ENCODE measurements at places on chromosomes 1 and 21.

GRCh38 chr1:54977533-54978297 is 2.7 kb upstream of the TMEM61 start:
- DNase-seq: no peak

GRCh38 chr1:14094611-14095400 is 394.8 kb downstream of the PRDM2 start:
- no peak for DNase-seq

GRCh38 chr1:68600049-68600661 is 103.3 kb upstream of the DEPDC1 start:
- DNase-seq: no peak

DNA sequence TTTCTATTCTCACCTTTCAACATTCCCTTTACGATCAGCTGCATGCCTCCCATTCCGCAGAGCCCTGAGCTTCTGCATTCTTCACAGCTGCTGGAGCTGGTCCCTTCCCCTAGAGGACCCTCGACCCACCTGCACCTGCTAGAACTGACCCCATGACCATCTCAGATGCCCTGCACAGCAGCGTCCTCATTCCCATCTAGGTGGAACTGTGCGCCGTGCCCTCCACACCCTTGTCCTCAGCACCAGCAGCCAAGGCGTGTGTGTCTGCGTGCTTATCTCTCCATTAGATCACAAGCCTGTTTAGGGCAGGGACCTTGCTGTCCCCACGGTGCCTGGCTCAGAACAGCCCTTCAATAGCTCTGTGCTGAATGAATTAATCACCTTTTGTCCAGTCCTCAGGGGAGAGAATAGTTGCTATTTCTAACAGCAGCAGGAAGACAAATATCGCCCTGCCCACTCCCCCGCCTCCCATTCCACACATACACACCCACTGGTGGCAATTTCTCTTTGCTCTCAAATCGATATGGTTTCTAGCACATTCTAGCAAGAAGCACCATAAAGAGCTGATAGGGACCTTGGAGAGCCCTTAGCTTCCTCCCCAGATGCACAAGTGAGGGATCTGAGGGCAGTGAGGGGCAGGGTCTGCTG is 61.7 kb downstream of the KCNN3 start:
- no peak for DNase-seq

GRCh38 chr1:40401473-40402201 is 28.1 kb downstream of the SMAP2 start:
- DNase-seq: no peak

DNA sequence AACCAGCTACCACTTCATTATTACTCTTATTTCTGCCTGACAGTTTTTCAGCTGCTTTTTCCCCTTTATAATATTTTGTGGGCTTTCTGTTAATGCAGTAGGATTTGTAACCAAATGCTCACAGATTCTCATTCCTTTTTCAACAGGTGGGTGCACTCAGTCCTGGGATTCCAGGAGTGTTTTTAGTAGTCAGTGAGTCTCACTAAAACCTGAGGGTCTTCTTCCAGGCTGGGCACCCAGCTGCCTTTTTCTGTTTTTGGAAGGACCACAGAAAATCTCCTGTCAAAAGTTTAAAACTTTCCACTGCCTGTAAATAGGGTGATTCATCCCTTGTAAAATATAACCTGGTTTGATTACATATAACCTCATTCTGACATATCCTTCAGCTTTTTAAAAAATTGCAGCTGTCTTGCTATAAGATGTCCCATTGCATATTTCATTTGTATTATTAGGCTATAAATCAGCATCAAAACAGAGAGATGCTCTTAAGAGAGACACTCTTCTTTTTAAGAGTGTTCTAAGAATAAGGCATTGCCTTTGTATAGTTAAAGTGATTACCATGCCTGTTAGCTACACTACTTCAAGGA is 16.8 kb upstream of the CEP350 start:
- no peak for DNase-seq

DNA sequence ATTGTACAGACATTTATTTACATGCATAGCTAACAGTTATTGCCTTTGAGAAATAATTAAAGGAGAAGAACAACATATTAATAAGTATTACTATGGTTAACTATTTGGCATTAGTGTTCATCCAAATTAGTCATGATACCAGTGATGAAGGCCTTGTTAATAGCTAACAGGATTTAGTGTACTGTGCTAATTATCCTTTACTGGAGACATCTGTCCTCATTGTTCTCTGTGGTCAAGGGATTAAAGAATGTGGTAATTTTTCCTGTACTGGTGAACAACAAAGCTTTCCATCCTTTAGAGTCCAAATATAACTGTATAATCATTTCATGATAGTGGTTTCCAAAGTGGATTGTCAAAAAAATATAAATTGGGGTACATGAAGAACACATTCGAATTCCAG is 103.9 kb downstream of the ADGRL4 start:
- no peak for DNase-seq

DNA sequence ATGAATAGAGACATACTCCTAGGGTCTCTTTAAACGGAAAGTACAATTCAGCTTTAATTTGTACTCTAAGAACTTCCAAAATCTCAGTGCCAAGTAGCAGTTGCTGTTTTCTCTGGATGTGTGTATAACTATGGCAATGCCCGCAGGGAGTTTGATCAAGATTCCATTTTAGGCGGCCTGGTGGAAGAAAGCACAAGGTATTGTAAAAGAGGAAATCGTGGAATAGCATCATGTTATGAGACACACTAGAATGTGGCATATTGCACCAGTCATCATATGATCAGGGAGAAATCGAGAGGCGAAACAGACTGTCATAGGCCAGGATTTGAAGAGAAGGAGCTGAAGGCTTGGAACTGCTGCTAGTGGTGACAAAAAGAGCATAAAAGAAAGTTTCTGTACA is 316.2 kb upstream of the FMN2 start:
- no peak for DNase-seq

- no peak for DNase-seq
Observed at GRCh38 chr1:201745023-201745422, 83.9 kb upstream of the IPO9 start.

- DNase-seq: no peak
Observed at GRCh38 chr1:194658090-194658439, 1471.7 kb upstream of the B3GALT2 start.

GRCh38 chr21:45309069-45309986 is 21.6 kb upstream of the POFUT2 start:
- no peak for DNase-seq

- DNase-seq: no peak
Observed at GRCh38 chr1:63918418-63918945, 144.7 kb downstream of the ROR1 start.

DNA sequence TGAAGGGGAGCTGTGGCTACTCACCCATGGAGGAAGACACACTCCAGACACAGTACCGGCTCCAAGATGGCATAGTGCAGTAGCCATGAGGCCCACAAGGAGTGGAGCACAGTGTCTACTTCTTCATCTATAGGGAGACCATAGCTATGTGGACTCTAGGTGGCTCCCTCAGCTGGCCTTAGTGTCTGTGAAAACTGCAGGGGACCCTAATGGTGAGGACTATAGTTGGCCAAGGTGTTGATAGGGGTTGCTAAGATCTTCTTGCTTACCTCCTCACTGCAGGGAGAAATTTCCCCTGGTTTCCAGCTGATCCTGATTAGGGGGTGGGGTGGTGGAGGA is 58.9 kb downstream of the DIPK1A start:
- no peak for DNase-seq

GRCh38 chr1:212237651-212238050 is 47.6 kb upstream of the PPP2R5A start:
- no peak for DNase-seq

DNA sequence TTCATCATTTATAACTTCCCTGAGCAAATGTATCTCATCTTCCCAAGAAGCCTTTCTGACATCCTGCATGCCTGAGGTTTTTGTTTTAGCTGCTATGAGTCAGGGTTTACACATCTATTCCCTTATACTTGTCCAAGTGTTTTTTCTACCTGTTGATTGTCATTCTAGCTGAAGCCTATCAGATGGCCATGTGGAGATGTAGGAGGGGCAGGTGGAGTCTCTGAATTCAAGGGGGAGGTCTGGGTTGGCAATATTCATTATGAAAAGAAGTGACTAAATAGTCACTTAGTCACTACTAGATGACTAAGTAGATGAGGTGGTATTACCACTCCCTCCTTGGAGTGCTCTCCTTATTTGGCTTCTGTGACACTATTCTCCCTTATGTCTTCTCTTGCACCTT is 52.4 kb downstream of the XCL1 start:
- no peak for DNase-seq

GRCh38 chr1:248872752-248873408 is 14.0 kb upstream of the ZNF692 start:
- no peak for DNase-seq

- DNase-seq: no peak
Observed at GRCh38 chr21:39197448-39198233, 14.4 kb upstream of the PSMG1 start.

- DNase-seq: no peak
Observed at GRCh38 chr1:245700631-245701030, 545.8 kb downstream of the KIF26B start.

DNA sequence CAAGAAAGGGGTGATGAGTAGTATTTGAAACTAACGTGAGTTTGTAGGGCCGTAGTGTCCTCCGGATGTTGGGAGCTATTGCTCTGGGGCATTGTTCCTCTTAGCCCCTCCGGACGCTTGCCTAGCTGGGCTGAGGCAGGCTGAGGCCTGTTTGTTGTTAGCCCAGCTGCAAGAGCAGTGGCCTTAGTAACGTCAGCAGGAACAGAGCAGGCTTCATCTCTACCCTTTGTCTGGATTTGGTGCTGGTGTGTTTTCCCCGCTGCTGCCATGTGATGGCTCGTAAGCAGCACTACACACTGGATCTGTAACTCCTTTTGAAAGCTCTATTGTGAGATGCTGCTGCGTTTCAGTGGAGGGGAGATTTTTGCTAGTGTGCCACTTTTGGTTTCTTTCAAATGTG is 57.6 kb downstream of the DNM3 start:
- DNase-seq: no peak

- no peak for DNase-seq
Observed at GRCh38 chr1:2778220-2778592, 23.3 kb downstream of the TTC34 start.

GRCh38 chr1:44500181-44501046 is 95.4 kb downstream of the RNF220 start:
- no peak for DNase-seq

GRCh38 chr1:170735366-170736263 is 71.7 kb downstream of the PRRX1 start:
- no peak for DNase-seq

DNA sequence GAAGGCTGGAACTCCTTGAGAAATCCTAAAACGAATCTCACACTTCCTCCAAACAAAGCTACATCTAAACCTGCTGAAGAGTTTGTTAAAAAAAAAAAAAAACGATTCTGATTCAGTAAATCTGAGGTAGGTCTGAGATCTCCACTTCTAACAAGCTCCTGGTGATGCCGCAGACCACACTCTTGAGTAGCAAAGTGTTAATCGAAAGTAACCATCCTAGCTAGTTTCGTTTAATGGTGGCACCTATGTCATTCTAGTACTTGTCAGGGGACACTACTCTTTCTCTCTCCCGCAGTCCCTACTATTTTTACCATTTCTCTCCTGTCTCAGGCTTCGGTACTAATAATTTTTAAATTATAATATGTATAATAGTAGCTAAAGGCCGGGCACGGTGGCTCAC is 2.1 kb downstream of the CLCC1 start:
- DNase-seq: no peak

GRCh38 chr1:21118167-21118566 is 58.5 kb downstream of the EIF4G3 start:
- DNase-seq: no peak

DNA sequence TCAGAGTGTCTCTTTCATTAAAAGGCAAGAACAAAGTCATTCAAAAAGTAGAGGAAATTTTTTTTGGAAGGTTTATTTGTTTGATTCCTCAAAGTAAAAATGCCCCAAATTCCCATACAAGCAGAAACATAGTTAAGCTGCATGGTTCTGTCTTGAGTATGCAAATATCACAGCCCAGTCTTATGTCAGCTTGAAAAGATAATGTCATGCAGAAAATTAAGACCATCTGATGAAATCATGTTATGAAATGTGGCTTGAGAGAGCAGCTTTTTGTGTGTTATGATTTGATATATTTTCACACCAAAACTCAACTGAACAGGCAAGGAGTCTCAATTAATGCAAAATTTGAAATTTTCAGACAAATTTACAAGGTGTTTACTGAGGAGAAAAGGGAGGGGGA is 411.0 kb downstream of the LMO4 start:
- no peak for DNase-seq

- no peak for DNase-seq
Observed at GRCh38 chr1:167152192-167152876, 58.5 kb downstream of the STYXL2 start.

DNA sequence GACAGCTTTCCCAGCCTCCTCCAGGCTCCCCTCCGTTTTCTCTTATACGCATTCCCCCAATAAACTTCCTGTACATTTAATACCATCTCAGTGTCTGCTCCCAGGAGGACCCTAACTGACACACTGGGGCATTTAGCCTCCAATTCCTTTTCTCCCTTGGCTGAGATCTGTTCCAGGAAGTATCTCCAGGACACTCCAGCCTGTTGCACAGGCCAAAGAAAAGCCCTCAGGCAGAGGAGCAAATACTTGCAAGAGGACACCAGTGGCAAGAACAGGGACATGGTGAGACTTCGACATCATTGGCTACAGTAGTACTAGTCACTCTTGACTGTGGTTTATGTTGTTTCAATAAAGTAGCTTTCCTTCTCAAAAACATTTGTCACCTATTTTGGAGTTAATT is 4.7 kb upstream of the SYNJ1 start:
- DNase-seq: no peak

GRCh38 chr1:8733484-8733883 is 84.0 kb downstream of the RERE start:
- DNase-seq: no peak

DNA sequence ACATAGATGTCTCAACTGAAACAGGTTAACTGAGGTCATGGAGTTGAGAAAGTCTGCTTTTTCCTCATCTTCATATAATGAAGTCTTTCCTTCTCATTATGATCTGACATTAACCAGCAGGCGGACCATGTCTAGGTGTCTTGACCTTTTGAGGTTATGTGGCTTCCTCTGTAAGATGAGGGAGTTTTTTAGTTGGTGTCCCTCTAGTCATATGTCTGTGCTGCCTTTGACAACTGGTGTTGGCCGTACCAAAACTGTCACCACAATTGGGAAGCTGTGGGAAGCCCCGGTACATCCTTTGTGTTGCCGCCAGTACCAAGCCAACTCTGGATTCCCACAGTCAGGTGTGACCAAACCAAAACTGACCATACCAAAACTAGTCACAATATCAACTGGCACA is 105.1 kb downstream of the PBX1 start:
- no peak for DNase-seq

GRCh38 chr1:9293241-9293532 is 493 bp downstream of the SPSB1 start:
- DNase-seq: no peak

- DNase-seq: no peak
Observed at GRCh38 chr1:201705389-201705788, 123.6 kb upstream of the IPO9 start.

Measured in stimulated activated CD8-positive, alpha-beta memory T cell treated with anti-CD3 and anti-CD28 coated beads, Interleukin-7, amount 100 ng/mL, for 1 hour (primary cell).